ENCODE measurements at places on chromosomes 11 and 22.

DNA sequence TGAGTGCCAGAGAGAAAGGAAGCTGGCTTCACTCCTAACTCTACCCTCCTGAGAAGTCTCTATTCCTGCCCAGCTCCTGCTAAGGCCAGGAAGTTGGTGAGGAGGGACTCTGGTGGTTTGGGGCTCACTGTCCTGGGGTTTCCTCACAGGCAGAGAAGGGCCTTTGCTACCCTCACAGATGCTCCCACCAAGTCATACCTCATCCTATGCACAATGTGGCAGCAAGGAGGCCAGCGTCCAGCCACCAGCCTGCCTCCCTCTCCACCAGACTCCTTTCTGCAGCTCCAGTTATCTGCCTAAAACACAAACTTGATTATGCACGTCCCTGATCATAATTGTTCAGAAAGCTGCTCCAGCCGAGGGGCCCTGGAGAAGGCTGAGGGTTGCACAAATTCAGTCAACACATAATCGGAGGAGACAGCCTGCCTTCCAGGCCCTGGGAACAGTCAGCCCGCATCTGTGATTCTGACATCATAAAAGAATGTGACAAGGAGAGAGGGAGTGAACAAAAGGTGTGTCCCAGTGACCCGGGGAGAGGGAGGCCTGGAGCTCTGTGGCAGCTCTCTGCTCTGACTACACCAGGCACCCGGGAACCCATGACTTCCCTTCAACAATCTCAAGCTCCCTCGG, 28.8 kb downstream of the DKK3 start:
- no peak for DNase-seq

- DNase-seq, result no peak
Measured at GRCh38 chr11:104120493-104121137, 43.3 kb downstream of the PDGFD start.

GRCh38 chr11:113632981-113633380, 73.1 kb downstream of the TMPRSS5 start:
- DNase-seq, result no peak

DNA sequence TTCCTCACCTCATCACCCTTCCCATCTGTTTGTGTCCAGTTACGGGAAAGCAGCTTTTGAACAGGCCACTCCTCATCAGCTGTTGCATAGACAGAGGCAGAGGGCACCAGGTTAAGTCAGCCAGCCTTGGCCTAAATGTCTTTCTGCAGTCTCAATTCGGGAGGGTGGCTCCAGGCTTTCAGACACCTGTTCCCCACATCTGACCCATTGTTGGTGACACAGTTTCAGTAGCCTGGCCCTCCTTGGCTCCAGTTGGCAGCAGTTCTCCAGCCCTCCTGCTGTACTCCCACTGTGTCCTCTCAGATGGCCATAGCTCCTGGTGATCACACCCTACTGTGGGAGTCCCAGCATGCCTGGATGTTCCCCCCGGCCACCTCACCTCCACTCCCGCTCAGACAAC, 70.8 kb upstream of the MYOD1 start:
- DNase-seq, result no peak

DNA sequence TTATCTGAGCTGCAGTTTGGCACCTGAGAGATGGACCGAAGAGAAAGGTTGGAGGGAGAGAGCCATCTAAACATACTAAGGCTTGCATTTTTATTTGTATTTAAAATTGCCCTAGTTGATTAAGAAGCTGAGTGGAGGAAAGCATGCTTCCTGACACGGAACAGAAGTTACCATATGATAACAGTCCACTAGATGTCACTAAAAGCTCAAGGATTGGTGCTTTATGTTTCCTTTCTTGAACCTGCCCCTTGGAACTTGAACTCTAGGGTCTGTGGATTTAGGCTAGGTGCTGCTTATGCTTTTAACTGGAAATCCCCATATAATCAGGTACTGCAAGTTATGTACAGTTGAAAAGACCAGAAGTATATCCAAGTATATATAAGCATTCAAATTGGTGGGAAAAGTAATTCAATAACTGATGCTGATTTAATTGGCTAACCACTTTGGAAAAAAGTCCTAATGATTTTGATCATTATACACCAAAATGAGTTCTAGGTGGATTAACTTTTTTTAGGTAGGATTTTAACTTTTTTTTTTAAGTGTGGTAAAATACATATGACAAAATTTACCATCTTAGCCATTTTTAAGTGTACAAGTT, 9.5 kb downstream of the RBMXL2 start:
- no peak for DNase-seq

Measured in effector CD4-positive, alpha-beta T cell (primary cell).